ENCODE measurements at places on chromosomes 7 and 10.

DNA sequence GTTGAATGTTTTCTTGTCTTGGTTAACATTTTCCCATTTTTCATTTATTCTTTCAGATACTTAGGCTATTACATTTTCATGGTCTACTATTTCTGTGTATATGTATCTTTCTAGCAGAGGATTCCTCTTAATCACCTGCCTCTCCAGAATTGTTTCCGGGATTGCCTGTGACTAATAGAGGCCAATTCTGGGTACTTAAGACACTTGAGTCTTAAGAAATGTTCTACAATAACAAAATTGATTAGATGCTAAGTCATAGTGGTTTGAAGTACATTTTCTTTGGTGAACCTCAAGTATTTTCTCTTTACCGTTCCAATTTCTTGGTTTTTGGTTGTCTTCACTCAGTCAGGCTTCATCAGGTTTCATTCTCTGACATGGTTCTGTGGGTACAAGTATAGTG lies 26.4 kb downstream of the BBS9 start:
- DNase-seq: no peak

DNA sequence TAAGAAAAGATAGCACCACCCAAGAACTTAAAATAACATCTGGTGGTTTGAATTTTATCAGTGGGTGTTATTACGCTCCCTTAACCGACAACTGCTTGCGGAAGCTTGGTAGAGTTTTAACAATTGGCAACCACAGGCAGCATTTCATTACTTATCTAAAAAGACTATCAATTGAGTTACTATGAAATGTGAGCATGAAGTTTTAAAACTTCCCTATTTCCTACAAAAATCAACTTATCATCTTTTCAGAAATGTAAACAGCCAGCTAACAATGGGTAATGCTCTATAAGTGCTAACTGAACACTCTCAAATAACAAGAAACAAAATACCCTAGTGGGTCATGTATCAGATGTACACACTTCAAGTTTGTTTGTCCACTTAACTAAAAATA lies 68.8 kb downstream of the OSBPL3 start:
- no peak for DNase-seq

DNA sequence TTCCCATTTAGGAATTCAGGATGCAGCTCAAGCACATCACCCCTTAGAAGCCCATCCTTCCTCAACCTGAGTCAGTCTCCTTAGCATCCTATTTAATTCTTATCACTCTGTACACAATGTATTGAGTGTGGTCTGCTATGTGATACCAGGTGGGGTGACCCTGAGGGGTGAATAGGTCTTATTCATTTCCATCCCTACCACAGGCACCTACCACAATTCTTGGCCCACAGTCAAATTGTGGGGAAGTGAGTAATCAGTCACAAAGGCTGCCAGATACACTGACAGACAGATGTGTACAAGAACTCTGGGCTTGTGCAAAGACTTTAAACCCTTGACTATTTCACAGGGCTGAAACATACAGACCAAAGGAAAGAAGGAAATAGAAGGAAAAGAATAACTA lies 560.5 kb downstream of the PARD3 start:
- no peak for DNase-seq

GRCh38 chr10:22988581-22989360 lies 60.9 kb downstream of the ARMC3 start:
- peak; percentile 79 for DNase-seq

GRCh38 chr7:158328376-158329013 lies 259.1 kb downstream of the PTPRN2 start:
- no peak for DNase-seq

DNA sequence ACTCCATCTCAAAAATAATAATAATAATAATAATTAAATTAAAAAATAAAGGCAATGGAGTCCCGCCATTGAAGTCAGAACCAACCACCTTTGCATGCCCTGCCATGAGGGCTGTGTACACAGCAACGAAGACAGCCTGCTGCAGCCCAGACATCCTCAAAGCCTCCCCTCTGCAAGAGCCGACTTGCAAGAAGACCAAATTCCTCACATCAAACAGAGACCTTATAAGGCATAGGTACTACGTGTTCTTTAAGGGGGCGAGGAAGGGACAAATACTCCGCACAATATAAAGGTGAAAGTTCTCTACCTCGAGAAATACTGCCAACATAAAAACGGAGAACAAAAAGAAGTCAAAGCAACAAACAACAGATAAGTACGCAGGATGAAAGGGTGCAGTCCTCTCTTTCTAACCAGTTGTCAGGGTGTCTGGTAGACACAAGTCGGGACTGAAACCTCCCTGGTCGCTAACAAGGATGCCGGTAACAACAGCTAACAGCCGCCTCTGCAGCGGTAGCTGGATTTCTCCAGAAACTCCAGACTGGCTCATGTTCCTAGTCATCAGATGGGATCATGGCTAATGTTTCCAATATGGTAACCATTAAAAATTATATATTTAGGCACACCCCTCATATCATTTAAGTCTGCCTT lies 23.6 kb downstream of the FGFR2 start:
- no peak for DNase-seq

DNA sequence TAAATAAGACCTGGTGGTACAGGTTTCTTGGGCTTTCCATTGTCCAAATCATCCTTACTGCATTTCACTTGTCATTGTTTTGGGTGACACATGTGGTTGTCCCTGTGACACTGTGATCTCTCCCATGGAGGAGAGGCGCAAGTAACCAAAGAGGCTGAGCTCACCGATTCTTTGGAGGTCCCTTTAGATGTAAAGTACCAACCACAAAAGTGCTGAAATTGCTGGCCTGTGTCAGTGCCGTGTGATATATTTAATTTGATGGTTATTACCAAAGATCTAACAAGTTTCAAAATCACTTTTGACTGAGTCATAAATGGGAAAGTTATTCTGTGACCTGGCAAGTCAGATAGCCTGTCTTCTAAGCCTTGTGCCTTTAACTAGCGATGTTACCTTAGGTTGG lies 19.4 kb downstream of the MCM10 start:
- DNase-seq: no peak

- DNase-seq: no peak
Observed at GRCh38 chr10:69397972-69398371, 18.7 kb downstream of the TACR2 start.

- DNase-seq: no peak
Observed at GRCh38 chr10:17009212-17009700, 120.4 kb downstream of the CUBN start.

- no peak for DNase-seq
Observed at GRCh38 chr10:77448226-77448625, 189.4 kb downstream of the KCNMA1 start.

GRCh38 chr10:133385214-133385613 lies 6.2 kb downstream of the PAOX start:
- no peak for DNase-seq

- no peak for DNase-seq
Observed at GRCh38 chr7:16740623-16740953, 13.0 kb upstream of the TSPAN13 start.

DNA sequence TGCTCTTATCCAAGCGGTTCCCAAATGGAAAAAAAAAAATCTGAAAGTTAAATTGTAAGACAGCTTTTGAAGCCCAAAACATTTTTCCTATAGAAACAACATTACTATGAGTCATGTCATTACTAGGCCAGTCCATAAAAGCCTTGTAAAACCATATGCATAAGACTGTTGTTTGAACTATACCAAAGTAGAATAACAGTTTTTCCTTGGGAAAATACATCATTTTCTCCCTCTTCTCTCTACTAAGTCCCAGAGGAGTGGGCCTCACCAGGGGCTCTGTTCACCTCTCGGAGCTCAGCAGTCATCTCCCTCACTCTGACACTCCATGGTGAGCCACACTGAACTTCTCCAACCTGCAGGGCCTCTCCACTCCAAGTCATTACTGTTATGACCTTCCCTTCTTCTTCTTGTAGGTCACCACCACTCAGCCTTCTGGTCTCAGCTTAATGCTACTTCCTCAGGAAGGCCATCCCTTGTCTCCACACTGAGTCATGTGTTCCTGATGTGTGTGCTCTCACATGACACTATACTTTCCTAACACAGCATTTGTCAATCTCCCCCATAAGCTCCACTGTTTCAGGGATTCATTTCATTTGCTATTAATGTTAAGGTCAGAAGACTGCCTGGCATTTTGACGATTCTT lies 32.5 kb downstream of the ZNF438 start:
- DNase-seq: no peak

DNA sequence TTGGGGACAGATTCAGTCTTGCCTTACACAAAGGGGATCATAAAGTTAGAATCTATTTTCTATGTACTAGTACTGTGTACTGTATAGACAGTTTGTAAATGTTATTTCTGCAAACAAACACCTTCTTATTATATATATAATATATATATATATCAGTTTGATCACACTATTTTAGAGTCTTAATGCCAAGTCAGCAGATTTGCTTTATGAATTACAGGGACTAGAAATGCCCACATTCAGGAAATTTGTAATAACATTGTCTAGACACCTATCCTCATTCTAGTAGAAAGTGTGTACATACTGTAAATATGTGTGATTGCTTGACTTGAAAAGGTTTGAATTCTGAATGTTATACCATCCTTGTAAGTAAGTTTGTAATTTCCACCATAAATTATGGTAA lies 111.2 kb downstream of the NSUN6 start:
- DNase-seq: no peak

DNA sequence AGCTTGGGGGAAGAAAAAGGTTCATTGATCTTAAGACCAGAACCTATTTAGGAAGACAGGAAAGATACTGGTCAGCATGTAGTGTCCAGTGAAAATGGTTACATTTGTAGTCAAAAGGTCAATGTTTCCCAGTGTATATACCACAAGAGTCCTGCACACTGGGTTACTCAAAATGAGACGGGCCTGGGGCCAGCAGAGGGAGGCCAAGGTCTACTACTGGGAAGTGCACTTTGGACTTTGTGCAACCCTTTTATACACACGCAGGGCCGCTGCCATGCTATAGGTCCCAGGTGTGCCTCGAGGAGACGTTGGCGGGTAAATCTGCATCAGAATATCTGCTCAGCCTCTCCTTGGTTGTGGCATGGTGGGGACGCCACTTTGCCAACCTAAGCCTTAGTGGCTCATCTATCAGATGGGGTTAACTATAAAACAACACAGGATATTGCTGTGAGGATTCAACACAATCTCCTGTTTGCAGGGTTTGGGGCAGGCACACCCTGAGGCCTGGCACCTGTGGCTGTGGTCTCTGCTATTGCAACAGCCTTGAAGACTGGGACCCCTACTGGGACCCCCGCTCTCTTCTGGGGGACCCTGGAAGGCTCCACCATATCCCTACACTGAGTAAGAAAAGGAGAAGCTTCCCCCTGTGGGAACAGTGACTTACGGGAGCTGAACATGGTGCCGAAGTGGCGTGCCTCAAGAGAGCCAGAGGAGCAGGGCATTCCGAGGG lies 19.7 kb downstream of the CLRN3 start:
- DNase-seq: no peak

DNA sequence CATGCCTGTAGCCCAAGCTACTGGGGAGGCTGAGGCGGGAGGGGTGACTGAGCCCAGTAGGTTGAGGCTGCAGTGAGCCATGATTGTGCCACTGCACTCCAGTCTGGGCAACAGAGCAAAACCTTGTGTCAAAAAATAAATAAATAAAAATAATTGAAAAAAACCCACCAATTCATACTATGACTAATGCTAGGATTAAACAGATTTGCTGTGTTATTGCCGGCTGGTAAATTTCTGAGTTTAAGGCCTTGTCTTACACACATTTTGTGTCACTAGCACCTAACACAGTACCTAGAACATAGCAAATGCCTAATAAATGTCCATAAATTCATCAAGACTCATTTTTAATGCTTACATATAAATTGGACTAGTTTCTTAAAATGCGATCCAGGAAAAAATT lies 8.7 kb downstream of the ESYT2 start:
- DNase-seq: no peak

Measured in midbrain (tissue), 1 donor.